ENCODE measurements at places on chromosomes 1 and 21.
A peak's percentile ranks its signal among the peaks of the same experiment; 100 is the strongest.

DNA sequence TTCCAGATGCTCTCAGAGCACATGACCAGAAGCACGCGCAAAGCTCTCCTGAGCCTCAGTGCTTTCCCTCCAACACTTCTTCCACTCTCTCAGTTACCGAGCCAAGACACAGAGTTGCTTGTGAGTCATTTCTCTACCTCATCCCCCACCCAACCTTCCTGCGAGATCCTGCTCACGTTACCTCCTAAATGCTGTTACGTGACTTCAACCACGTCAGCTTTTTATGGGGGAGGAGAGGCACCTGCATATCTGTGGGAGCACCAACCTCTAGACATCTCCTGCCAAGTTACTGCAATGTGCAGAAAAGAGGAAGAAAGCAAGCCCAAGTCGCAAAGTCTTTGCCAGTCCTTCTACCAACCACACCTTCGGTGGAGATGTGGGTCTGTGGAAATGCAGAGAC, 27.2 kb upstream of the ERG start:
- no peak for DNase-seq

DNA sequence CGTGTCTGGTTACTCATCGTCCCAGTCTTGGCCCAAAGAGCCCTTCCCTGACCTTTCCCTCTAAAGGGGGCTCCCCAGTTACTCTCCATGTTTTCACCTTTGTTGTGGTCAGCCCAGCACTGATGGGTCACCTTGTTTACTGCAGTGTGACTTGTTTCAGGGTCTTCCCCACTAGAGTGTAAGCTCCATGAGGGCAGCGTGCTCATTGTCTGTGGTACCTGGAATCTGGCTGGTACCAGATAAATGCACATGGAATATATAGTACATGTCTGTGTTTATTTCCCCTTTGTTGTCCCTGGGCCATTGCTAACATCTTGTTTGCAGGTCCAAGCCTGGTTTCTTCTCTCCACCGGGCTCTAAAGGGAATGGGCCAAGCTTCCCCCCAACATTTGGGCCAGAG, 22.7 kb upstream of the TENT5B start:
- DNase-seq, result no peak

- DNase-seq, result no peak
These were observed 1.6 kb upstream of the SH3D21 start for GRCh38 chr1:36304521-36304920.

- peak; percentile 28 for DNase-seq
These were observed 139.0 kb downstream of the CAMTA1 start for GRCh38 chr1:6923955-6924881.

DNA sequence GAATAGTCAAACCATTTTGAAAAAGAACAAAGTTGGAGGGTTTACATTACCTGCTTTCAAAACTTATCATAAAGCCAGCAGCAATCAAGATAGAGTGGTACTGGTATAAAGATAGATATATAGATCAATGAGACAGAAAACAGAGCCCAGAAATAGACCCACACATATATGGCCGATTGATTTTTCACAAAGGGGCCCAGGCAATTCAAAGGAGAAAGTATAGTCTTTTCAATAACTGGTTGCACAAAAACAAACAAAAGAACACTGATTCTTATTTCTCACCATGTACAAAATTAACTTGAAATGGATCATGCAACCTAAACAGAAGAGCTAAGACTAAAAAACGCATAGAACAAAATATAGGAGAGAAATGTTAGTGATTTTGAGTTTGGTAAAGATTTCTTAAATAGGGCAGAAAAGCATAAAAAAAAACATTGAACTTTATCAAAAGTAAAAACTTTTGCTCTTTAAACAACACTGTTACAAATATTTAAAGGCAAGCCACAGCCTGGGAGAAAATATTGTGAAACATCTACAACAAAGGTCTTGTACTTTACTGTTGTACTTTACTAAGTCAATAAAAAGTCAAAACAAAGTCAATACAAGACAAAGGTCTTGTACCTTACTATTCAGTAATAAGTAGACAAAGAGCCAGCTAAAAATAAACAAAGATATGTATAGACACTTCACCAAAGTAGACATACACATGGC, 50.2 kb downstream of the ST3GAL3 start:
- DNase-seq, result no peak

DNA sequence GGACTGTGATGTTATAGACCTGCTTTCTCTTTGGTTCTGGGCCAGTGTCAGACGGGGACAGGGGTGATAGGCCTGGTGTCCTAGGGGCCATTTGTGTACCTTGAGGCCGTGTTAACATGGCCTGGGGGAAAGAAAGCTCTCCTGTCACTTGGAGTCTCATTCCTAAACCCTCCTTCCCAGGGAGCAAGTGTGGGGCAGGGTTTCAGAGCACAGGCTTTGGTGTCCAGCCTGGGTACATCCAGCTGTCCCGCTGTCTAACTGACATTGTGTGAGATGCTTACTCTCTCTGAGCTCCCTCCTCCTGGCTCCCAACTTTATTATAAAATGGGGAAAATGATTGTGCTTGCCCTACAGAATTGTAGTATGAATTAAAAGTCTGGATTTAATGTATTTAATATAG, 32.6 kb upstream of the EPHA8 start:
- no peak for DNase-seq

DNA sequence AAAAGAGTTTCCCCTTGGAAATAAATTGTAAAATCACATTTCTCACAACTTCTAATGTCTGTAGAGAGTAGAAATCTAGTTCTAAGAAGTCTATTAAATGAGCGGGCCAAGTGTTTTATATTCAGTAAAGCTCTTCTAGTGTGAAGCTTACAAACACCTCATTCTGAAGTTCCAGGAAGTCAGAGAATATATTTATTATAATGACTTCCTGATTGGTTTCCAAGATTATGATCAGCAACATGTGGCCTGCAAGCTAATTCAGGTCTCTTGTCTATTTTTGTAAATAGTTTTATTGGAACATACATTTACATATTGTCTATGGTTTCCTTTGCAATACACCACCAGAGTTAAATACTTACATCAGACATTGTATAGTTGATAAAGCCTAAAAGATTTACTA, 603.9 kb downstream of the AMY1C start:
- DNase-seq, result no peak

DNA sequence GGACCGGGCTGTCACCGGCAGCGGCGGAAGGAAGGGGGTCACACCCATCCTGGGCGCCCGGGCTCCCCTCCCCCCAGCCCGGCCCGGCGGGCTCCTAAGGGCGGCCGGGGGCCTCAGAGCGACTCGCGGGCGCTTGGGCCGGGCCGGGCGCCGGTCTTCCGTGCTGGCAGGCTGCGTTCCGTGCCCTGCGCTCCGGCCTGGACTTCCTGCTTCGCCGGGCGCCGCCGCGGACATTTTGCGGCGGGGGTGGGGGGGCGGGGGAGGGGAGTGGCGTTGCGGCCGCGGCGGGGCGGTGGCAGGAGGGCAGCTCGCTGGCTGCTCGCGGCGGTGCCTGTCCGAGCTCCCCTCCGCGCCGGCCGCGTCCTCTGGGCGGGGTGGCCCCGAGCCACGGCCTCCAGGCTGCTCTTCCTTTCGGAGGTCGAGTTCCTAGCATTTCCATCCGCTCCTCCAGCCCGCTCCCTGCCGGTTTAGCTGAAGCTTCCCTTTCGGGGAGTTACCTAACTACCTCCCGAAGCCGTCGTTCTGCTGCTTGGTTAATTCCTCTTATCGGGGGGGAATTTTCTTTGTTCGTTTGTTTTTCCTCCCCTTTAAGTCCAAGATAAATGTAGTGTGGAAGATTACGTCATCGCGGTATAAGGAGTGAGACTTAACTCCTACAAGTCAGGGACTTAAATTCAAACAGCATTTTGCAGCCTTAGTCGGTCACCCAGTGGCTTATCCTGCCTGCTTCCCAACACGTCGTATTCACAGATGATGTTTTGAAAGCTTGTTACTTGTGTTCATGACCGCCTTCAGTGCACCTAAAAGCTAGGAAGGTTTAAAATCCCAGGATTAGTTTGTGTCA, 730 bp downstream of the CDC42 start:
- DNase-seq, result peak; percentile 83

GRCh38 chr1:162008799-162009198, 14.9 kb downstream of the OLFML2B start:
- DNase-seq, result no peak

GRCh38 chr1:41902664-41903063, 16.1 kb downstream of the HIVEP3 start:
- no peak for DNase-seq

DNA sequence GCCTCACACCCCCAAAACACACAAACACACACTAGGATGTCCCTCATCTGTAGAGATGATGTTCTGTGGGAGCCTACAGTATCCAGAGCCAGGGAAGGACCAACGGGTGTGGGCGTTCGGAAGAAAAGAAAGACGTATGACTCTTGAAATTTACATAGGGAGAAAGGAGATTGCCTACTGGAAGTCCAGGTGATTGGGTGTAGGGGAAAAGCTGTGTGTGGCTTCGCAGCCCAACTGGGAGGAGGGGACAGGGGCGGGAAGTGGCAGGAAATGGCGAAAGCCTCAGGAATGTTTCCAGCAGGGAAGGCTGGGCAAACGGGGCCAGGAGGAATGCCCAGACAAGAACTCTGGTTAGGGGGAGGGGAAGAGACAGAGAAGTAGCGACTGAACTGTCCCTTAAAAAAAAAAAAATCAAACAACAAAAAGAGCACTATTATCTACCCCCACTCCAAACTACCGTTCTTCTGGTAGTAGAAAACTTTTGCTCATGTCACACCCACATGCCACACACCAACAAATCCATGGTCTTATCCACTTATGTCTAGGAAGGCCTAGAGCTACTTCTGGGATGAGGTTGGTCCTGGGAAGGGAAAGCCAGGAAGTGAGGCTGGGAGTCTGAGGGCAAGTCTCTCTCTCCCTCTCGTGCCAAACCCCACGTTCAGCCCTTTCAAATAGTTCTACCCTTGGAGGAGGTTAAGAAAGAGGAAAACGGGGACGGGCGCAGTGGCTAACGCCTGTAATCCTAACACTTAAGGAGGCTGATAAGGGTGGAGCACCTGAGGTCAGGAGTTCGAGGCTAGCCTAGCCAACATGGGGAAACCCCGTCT, 1.8 kb upstream of the CKS1B start:
- peak; percentile 91 for DNase-seq

GRCh38 chr21:31316488-31317169, 27.4 kb downstream of the TIAM1 start:
- no peak for DNase-seq

- DNase-seq, result no peak
These were observed 296.8 kb downstream of the TPR start for GRCh38 chr1:186078245-186078644.

DNA sequence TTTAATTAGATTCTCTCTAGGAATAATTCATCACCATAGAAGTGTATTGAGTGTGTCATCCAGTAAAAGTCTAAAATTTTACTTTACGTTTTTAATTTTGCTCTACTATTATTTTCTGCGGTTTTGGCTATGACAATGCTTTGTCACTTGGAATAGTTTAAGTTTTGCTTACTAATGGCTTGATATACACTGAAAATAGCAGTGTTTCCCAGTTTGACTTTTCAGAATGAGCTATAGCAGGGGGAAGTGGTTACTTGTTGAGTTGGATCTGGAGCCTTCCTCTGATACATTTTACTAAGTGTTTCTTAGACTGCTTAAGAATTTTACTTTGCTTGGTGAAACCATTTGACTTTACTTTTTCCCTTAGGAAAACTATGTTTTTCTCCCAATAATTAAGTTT, 5.0 kb downstream of the DNAJC16 start:
- no peak for DNase-seq

- DNase-seq, result no peak
These were observed 11.0 kb downstream of the TNFRSF9 start for GRCh38 chr1:7929637-7930036.

DNA sequence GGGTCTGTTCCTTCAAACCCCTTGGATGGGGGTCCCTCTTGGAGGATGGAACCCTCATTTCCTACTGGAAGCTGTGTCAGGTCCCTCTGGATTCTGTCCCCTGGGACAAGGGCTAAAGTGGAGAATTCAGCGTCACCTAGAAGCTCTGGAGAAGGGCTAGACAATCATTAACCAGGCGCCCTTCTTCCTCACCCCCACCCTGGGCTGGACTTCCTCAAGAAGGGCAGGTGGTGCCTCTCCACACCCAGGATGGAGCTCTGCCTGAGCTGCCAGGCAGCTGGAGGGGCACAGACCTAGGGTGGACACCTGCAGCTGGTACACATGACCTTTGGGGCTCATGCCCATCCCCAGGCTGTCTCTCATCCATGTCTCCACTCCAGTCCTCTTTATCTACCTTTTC, 3.6 kb downstream of the CELF3 start:
- no peak for DNase-seq

DNA sequence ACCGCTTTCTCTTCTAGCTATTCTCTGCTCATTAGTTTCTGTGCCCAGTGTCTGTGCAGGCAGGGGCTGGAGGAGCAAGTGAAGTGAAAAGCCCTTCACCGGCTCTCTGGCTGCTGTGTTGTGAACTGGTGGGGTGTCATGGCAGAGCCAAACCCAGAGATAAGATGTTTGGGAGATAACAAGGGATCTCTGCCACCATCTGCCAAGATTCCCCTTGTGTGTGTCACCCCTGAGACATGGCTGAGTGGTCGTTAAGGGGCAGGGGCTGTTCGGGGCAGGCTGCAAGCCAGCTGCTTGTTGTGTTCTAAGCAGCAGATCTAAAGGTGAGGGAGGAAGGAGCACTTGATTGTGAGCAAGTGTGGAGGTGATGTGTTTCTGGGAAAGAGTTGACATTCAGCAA, 24.5 kb downstream of the CNIH3 start:
- DNase-seq, result no peak

DNA sequence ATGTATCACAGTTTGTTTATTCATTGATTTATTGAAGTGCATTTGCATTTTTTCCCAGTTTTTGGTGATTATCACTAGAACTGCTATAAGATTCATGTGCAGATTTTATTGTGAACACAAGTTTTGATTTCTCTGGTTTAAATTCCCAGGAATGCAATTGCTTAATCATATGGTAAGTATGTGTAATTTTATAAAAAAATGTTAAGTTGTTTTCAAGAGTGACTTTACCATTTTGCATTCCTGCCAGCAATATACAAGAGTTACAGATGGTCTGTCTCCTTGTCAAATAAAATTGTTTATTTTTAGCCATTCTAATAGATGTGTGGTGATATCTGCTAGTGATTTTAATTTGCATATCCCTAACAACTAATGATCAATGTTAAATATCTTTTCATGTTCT, 127.3 kb upstream of the APP start:
- no peak for DNase-seq

GRCh38 chr1:201348211-201348566, 29.3 kb downstream of the TNNT2 start:
- DNase-seq, result peak; percentile 56

DNA sequence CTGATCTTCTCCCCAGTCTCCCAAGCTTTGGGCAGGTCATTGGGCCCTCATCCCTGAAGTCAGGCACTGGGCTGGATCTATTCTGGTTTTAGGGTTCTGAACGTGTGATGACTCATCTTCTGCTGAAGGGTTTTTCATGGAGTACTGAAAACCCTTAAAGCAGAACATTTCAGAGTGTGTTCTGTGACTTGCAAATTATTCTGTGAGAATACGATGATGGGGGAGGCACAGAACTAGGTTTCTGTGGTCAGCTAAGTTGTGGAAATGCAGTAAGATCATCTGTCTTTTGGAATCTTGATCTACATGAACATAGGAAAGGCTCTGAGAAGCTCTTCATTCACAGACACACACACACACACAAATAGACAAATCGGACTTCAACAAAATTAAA, 46.2 kb downstream of the NAV1 start:
- no peak for DNase-seq

GRCh38 chr1:162251102-162251501, 125.6 kb downstream of the SPATA46 start:
- DNase-seq, result no peak
